ENCODE measurements at places on chromosomes 16 and 17. TPM values are rescaled to one million over a fixed set of nuclear protein-coding genes. Genes with fewer than 3 reads are reported as not detected.
A peak's percentile ranks its signal among the peaks of the same experiment; 100 is the strongest.

DNA sequence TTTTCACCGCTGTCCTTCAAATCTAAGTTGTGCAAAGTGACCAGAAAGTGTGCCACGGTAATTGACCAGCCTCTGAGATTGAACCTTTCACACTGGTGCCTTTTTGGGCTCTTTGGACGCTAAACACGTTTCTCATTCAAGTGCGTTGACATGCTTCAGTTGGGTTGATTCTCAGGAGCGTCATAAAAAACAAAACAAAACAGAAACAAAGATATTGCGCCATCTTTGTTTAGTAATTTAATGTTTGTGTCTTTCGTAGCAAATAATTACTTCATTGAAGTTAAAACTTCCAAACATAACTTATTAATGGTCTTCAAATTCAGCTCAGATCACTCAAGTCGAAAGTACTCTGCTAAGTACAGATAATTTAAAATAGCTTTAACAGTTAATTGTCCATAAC, 80.2 kb downstream of the OR1D5 start:
- DNase-seq: no peak

- no peak for DNase-seq
Measured at GRCh38 chr17:72772331-72772821, 320.1 kb downstream of the SLC39A11 start.

KRT39 gene
- total RNA-seq: not detected

KCNH4 gene
- 0.36 TPM for total RNA-seq

GRCh38 chr17:29070781-29071180, 27.8 kb downstream of the PIPOX start:
- no peak for DNase-seq

DNA sequence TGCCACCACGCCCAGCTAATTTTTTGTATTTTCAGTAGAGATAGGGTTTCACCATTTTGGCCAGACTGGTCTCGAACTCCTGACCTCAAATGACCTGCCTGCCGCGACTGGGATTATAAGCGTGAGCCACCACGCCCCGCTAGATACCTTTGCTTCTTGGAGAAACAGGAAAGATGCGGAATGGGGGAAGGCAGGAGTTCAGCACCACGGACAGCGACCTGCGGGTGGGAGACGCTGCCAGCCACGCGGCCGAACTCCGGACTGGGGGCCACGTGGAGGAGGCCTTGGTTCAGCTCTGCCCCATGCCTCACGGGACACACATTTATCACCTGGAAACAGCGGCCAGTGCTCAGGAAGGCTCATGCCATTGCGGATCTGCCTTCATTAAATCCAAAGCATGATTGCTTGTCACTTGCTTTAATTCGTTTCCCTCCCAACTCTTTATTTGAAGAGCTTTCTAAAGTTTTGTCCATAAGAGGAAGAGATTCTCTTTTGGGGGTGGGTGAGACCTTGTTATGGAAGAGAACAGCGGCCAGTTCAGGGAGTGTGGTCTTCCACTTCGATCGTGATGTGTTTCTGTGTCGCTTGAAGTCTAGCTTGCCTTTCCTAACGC, 219.9 kb downstream of the ENGASE start:
- DNase-seq: peak; percentile 76

DVL2 gene
- total RNA-seq: 49.1 TPM

IGF2BP1 gene
- total RNA-seq: not detected

NATD1 gene
- total RNA-seq: 9.3 TPM

GRCh38 chr17:69857412-69857835, 217.6 kb upstream of the KCNJ16 start:
- DNase-seq: no peak

ZNF768 gene
- 30.3 TPM for total RNA-seq

DNA sequence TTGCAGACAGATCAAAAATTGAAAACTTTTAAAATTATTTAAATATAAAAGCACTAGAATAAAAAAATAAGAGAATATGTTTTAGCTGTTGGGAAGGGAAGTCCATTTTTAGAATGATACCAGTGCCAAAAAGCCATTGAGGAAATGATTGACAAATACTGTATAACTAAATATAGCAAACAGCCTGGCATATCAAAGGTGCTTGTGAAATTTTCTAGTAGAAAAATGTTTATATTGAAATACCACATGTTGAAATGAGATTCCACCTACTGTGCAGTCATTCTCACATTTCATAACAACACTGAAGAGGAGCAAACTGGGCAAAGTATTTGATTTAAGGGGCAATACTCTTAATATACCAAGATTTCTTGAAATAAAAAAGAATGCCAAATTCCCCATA, 183.5 kb downstream of the PHKB start:
- DNase-seq: no peak

DNA sequence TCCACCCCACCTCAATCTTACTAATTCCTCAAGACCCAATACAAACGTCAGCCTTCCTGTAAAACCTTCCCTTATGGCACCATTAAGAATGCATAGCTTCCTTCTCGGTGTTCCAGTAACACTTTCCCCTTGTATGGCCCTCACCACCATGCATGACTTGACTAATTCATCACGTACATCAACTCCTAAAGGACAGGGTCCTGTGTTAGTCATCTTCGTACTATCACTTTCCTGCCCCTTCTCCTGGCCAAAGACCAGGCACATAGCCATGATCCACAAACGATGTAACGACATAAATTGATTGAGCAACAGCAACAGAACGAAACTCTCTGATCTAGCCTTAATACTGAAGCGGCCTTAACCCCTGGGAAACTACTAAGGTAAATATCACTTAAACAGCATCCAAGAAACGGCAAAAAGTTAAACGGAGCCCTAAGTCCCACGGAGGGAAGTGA, 612 bp downstream of the PSMD12 start:
- no peak for DNase-seq

DNA sequence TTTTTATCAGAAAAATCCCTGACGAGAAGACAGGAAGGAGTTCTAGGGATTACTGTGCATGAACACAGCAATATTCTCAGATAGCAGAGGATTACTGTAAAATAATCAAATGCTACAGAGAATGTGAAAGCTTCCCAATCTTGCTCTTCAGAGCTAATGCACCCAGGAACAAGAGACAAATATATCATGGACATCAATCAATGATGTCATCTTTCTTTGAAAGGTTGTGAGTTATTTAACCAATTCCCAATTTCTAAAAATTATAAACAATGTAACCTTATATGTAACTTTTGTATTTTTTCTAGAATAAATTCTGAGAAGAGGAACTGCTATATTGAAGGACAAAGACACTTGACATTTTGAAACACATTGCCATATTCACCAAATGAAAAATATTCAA, 46.5 kb downstream of the BRD7 start:
- DNase-seq: no peak

DNA sequence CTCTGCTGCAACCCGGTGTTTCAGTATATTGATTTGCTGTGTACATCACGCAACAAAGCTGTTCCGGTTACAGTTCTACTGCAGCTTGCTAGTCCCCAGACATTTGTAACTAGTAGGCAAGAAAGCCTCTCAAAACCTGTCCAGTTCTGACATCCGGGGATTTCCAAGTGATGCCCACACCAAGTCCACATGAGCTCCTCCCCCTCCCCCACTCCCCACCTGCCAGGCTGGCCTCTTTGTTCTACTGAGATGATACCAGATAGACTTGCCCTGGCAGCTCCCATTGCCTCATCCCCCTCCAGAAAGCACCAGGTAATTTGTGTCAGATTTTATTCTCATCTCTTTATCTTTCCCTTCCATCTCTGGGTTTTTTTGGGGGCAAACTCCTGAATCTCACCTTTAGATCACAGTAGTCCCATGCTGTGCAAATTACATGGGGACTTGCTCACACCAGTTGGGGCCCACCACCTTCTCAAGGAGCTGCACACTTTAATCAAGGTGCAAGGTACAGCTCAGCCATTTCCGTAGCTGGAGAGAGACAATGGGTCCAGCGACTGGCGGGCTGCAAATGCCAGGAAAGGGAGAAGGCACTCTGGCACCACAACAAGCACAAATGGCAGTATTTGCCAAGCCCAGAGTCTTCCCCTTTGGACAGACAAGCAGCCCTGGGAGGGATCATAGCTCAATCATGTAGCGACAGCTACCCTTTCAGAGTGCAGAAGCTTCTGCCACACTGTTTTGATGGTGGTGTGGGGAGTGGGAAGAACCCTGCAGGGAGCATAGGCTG, 183.1 kb downstream of the CYLD start:
- DNase-seq: no peak

DNA sequence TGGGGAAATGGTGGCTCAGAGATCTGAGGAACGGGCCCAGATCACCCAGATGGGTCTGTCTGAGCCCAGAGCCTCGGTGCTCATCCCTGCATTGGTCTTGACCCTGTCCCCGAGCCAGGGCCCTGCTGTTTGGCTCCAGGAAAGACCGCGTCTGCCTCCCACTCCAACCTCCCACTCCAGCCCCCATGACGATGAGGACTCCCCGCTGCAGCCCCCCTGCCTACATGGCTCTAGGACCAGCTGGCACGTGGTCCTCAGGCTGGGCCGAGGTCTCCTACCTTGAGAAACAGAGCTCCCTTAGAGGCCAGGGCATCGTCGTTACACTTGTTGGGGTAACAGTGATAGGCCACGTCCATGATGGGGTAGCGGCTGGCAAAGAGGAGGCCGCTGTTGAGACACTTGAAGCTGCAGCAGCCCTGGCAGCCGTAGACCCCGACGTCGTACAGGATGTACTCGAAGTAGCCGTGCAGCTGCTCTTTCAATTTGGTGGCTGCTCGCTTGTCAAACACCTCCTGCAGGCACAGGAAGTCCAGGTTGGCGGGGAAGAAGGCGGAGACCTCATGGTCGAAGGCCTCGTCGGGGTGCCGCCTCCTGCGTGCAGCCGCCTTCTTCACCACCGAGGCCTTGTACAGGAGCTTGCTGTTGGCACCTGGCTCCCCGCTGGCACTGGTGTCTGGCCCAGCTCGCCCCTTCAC, 59.9 kb downstream of the PRMT7 start:
- no peak for DNase-seq

DNA sequence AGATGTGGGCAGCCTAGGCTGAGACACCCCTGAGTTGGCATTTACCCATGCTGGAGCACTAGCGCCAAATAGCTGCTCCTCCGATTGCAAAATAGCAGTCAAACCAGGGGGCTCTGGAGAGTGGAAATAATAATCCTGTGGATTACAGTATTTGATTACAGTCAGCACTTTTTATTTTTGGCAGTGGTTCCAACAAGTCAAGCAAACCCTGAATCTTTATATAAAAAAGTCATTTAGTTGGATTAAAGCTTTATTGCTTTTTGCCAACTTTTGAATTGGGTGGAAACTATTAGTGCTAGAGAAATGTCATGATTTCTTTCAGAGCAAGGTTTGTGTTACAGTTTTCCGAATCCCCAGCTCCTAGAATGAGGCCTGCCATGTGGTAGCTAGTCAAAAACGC, 99.3 kb upstream of the FAM20A start:
- no peak for DNase-seq

C1QBP gene
- total RNA-seq: 46.6 TPM

YBX2 gene
- total RNA-seq: 2.1 TPM

BAIAP2 gene
- 50.9 TPM for total RNA-seq

GRCh38 chr17:11366272-11366850, 125.3 kb downstream of the SHISA6 start:
- DNase-seq: no peak

DNA sequence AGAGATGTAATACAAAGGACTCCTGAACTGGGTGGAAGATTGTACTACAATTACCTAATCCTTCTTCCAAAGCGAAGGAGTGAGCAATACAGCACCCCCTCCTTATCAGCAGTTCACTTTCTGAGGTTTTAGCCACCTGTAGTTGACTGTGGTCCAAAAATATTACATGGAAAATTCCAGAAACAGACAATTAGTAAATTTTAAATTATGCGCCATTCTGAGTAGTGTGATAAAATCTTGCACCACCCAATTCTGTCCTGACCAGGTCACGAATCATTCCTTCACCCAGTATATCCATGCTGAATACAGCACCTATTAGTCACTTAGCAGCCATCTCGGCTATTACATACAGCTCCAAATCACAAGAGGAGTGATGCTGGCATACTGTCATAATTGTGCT, 23.2 kb downstream of the VPS53 start:
- no peak for DNase-seq

- DNase-seq: no peak
Measured at GRCh38 chr17:64403881-64404460, 13.3 kb upstream of the PECAM1 start.

DNA sequence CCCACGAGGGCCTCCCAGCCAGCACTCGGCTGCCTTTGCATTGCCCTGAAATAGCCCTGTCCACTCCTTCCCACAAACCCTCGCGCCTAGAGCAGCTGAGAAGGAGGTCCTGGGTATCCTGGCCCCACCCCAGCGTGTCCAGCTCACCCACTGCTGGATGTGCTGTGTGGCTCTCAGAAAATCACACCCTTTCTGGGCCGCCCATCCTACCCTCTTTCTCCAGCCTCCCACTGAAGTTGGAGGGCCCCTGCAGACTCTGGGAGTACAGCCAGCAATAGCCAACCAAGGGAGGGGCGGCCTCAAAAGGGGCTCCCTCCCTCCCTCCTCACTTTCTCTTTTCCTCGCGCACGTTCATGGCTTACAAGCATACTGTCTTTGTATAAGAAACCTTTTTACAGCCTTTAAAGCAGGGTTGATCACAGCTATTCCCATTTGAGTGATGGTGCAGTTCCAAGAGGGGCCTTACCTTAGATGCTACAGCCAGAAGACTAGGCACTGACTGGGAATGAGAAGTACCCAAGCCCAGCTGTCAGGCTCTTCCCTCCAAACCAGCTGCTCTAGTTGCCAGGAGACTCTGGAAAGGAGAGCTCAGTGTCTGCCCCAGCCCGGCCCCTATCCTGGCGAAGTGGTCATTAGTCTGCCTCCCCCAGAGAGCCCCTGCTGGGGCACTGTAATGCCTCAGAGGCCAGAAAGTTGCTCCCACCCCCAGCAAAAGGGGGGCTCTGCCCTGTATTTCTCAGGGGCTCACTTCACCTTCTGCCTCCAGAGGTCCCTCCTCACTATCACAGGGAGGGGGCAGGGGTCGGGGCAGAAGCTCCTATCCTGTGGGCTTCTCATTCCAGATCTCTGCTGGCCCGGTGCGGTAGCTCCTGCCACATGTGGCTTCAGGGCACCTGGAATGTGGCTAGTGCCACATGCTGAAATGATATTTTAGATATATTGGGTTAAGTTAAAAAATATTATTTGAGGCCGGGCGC, 38.1 kb downstream of the DCAKD start:
- no peak for DNase-seq

- DNase-seq: no peak
Measured at GRCh38 chr17:10070690-10071089, 127.7 kb downstream of the GAS7 start.

SYNGR3 gene
- 0.76 TPM for total RNA-seq

KRT25 gene
- not detected for total RNA-seq

DNA sequence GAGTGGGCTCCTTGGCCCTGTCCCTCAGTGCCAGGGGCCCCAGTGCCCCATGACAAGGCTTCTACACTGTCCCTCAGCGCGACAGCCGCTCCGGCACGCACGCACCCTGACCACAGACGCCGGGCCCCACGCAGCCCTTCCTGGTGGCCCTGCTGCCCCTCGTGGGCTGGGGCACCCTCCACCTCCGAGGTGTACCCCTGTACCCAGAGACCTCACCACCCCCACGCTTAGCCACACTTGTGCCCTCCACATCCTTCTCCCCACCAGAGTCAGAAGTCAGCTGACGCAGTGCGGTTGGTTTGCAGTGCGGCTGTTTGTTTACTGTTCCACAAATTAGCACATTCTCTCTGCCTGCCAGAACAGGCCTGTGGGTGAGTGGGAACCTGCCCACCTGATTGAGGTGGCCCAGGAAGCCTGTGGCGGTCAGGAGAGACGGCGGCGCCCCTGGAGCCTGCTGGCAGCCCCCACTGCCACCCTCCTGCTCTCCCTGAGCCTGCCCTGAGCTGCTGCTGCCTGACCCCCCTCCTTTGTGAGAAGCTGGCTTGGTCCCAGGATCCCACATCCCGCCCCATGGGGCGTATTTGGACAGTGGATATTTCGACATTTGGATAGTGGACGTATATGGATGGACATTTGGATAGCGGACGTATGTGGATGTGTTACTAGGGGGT, 38.0 kb upstream of the CDH15 start:
- peak; percentile 42 for DNase-seq

- no peak for DNase-seq
Measured at GRCh38 chr17:46841561-46842379, 9.6 kb upstream of the WNT9B start.

All from sciatic nerve (tissue), 2 donors.